ENCODE measurements at places on chromosomes 11 and 22.

DNA sequence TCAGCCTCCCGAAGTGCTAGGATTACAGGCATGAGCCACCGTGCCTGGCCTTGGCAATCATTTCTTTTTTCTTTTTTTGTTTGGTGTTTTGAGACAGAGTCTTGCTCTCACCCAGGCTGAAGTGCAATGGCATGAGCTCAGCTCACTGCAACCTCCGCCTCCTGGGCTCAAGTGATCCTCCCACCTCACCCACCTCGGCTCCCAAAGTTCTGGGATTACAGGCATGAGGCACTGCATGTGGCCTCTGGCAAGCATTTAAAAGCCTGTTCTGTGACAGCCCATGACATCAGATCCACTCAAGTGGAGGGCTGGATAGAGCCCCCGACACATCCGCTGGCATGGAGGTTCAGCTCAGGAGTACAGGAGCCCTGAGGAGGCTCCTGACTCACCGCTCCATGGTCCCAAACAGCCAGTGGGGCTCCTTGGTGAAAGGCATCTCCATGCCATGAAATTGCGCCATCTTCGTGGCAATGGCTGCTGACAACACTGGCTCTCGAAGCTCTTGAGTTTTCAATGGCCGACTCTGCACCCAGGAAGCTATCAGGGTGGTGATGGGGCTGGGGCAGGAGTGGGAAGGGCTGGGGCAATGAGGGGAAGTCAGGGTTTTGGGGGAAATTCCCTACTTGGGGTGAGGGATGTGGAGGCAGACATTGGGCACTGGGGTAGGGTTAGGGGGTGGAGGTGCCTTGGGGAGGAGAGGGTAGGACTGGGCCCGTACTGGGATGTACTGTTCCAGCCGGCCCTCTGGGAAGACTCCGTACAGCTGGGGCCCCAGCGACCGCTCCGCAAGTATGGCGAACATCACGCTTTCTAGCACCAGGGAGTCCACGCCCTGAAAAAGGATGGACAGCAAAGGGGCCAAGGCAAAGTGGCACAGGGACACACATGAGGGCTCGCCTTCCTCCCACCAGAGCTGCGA lies 1.4 kb downstream of the CHKB start:
- DNase-seq: no peak

DNA sequence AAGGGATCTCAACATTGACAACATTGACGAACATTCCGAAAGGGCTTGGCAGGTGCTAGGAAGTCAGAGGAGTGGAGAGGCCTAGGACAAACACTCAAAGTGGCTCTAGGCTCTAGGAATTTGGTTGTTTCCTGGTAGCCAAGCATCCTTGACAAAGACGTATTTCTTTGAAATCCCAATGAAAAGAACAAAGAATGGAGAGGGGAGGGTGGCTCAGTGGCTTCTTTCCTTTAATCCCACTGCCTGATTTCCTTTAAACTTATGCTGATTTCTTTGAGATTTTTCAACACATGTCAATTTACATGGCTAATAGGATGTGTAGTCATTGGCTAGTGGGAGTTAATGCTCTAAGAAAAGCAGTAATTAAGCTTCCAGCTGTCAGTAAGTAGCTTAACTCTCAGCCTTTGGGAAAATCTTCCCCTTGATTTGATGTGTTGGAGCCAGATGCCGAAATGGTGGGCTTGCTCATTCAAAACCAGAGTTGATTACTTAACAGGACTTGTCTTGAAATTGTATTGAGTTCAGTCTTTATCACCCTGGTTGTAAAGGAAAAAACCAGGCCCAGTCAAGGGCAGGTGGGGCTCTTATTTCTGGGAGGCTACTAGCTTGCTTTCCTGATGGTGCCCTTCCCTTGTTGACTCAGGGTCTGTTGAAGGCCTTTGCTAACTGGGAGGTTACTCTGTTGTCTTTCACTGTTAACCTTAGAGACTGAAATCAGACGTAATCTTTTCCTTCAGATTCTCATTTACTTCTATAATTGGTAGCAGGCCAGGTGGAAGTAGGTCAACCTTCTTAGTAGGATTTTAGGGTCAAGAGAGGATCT lies 44.6 kb upstream of the SORL1-AS1 start:
- DNase-seq: no peak

- no peak for DNase-seq
Measured at GRCh38 chr11:8691601-8692000, 9.0 kb downstream of the RPL27A start.

- DNase-seq: no peak
Measured at GRCh38 chr11:25536289-25536688, 795.6 kb upstream of the ANO3 start.

- DNase-seq: no peak
Measured at GRCh38 chr11:67406969-67407687, 3.2 kb downstream of the TBC1D10C start.

GRCh38 chr22:27718186-27719035 lies 83.1 kb downstream of the MN1 start:
- DNase-seq: no peak

DNA sequence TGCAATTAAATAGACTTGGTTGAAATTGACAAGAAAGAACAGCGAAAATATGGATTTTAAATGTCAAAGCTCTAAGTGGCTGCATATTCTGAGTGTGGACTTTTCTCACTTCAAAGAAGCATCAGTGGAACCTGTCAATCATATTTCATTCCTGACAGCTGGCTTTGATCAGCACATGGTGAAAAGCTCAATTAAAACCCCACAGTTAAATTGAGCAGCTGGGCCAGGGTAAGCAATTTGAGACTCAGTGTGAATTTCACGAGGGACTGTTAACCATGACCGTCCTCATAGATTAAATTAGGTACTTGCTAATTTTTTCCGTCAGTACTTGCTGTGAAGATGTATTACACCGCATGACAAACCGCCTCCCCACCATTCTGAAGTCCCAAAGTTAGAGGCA lies 11.0 kb upstream of the OR10D3 start:
- DNase-seq: no peak

GRCh38 chr11:111601636-111601978 lies 642 bp upstream of the SIK2 start:
- no peak for DNase-seq

- DNase-seq: no peak
Measured at GRCh38 chr22:24594569-24595120, 1.8 kb upstream of the LRRC75B start.

- DNase-seq: no peak
Measured at GRCh38 chr11:65524014-65524740, 706 bp upstream of the SCYL1 start.

DNA sequence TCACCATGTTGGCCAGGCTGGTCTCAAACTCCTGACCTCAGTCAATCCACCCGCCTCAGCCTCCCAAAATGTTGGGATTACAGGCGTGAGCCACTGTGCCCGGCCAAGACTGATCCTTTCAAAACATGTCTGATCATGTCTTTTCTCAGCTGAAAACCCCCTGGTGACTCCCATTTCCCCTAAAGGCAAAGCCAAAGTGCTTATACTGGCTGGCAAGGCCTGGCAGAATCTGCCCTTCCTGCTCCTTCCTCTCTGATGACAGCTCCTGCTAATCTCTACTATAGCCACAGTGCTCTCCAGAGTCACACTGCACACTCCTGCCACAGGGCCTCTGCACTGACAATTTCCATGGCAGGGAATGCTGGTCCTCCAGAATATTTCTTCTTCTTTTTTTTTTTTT lies 2.6 kb upstream of the MCHR1 start:
- no peak for DNase-seq

GRCh38 chr11:33633251-33634003 lies 67.2 kb downstream of the C11orf91 start:
- no peak for DNase-seq

GRCh38 chr11:57323855-57324153 lies 948 bp downstream of the TNKS1BP1 start:
- no peak for DNase-seq

DNA sequence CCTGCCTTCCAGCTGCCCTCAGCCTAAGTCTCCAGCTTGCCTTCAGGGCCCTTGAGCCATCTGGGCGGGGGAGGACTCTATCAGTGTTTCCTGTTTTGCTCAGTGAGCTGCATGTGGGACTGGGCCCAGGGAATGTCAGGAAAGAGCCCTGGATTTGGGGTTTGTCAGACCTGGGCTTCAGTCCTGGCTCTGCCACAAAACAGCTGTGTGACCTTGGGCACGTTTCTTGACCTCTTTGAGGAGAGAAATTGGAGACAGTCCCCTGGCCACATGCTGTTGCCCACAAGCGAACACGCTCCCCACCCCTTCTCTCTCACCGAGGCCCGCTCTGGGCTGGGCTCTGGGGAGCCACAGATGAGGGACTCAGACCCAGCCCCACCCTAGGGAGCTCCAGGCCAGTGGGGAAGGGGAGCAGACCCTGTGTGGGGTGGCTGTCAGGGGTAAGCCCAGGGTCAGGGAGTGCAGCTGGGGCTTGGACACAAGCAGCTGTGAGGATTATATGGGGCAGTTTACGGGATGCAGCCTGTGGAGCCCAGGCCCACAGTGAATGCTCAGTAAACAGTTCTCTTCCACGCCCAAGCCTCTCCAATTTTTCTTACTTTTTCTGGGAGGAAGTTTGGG lies 12.3 kb downstream of the MYO7A start:
- no peak for DNase-seq

GRCh38 chr11:123452794-123453193 lies 22.7 kb downstream of the GRAMD1B start:
- DNase-seq: no peak

GRCh38 chr11:57644748-57645688 lies 4.7 kb downstream of the YPEL4 start:
- peak; percentile 78 for DNase-seq

GRCh38 chr11:78427615-78428265 lies 10.1 kb upstream of the GAB2 start:
- no peak for DNase-seq

DNA sequence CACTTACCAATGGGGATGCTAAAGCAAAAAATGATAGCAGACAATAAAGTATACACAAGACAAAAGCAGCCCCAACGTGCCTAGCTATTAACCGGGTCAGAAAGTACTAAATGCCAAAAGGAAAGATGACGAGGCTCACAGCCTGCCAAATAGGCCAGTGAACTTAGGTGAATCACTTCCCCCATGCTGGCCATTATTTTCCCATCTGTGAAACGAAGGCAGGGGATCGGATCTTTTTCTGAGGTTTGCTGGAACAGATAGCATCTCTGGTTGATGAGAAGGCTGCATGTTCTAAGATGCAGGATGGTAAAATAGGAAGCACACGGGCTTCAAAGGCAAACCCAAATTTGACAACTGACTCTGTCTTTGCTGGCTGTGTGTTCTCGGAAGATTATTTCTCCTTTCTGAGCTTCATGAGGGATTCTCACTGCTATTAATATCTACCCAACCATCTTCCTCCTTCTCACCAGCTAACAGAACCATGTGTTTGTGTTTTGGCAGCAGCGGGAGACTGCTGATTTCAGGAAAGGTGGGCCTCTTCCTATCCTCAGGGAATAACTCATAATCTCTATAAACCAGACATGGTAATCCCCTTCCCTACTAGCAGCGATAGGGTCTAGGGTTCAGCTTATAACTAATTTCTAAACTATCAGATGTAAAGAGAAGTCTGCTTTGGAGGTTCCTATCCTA lies 390.7 kb downstream of the LARGE1 start:
- DNase-seq: no peak

DNA sequence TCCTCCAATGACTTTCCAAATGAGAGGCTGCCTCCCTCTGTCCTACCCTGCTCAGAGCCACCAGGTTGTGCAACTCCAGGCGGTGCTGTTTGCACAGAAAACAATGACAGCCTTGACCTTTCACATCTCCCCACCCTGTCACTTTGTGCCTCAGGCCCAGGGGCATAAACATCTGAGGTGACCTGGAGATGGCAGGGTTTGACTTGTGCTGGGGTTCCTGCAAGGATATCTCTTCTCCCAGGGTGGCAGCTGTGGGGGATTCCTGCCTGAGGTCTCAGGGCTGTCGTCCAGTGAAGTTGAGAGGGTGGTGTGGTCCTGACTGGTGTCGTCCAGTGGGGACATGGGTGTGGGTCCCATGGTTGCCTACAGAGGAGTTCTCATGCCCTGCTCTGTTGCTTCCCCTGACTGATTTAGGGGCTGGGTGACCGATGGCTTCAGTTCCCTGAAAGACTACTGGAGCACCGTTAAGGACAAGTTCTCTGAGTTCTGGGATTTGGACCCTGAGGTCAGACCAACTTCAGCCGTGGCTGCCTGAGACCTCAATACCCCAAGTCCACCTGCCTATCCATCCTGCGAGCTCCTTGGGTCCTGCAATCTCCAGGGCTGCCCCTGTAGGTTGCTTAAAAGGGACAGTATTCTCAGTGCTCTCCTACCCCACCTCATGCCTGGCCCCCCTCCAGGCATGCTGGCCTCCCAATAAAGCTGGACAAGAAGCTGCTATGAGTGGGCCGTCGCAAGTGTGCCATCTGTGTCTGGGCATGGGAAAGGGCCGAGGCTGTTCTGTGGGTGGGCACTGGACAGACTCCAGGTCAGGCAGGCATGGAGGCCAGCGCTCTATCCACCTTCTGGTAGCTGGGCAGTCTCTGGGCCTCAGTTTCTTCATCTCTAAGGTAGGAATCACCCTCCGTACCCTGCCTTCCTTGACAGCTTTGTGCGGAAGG lies 2.9 kb downstream of the APOC3 start:
- DNase-seq: no peak

- DNase-seq: no peak
Measured at GRCh38 chr11:8777907-8778767, 95.5 kb downstream of the RPL27A start.

DNA sequence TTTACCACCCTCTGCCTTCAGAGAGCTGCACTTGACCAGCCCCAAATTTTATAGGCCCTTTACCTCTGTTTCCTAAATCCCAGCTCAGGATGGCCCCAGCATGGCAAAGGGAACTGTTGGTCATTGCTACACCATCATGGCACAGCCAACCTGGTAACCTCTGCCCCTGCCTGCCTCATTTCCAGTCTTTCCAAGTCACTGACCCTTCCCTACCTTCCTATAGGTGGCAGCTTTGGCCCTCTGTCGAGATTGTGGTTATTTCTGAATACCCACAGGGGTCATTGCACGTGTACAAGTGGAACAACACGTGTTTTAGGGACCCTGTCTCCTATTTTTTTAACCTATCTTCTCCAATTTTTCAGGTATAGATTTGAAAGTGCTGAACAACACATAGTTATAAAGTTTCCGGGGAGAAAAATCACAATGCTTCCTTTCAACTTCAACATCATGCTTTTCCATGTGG lies 2.8 kb downstream of the GALNT18 start:
- DNase-seq: no peak

DNA sequence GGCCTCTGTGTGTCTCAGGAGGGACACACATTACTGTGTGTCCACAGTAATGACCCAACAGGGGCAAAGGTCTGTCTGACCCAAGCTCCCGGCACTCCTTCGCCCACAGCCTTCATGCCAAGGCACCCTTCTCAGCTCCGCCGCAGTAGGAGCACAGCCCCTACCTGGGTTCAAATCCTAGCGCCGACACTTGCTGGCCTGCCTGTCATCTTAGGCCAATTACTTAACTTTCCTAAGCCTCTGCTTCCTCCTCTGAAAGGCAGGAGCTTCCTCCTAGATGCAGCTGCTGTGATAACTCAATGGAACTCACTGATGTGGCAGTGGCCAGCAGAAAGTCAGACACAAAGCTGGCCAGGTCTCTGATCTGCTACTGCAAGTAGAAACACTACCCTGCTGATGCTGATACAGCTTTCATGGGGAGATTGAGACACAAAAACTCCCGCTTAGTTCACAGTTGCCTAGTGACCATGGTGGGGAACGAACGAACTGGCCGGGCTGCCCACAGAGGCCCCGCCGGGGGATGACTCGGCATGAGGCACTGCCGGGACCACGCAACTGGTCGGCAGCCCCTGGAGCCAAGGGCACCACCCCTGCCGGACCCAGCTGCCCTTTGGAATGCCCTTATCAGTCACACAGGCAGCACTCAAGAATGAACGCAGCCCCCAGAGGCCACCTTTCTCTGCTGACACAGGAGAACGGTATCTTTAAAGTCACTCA lies 8.1 kb downstream of the EHD1 start:
- no peak for DNase-seq

Measured in stimulated activated CD4-positive, alpha-beta T cell treated with anti-CD3 and anti-CD28 coated beads, Interleukin-1b, Interleukin-23, amount 100 ng/mL, for 1 hour (primary cell).